Calu3 (cell line): ENCODE measurements at places on chromosomes 2 and 18. TPM values are rescaled to one million over a fixed set of nuclear protein-coding genes. Genes with fewer than 3 reads are reported as not detected.

The HOXD8 gene
- total RNA-seq: not detected in 2 replicates

GRCh38 chr18:65761636-65762295 lies 11.0 kb downstream of the CDH7 start:
- H3K4me1 ChIP-seq: no peaks in the 10 kb centered on the region
- no peaks in the 10 kb centered on the region for H3K36me3 ChIP-seq
- DNase-seq: no peak
- H3K27me3 ChIP-seq: no peaks in the 10 kb centered on the region
- no peak overlapping the region for H3K27ac ChIP-seq
- no peak overlapping the region for H3K4me3 ChIP-seq

GRCh38 chr2:174632841-174633622 lies 35.4 kb upstream of the WIPF1 start:
- no peaks in the 10 kb centered on the region for H3K4me1 ChIP-seq
- DNase-seq: no peak
- H3K27ac ChIP-seq: no peak overlapping the region
- no peaks in the 10 kb centered on the region for H3K27me3 ChIP-seq
- H3K4me3 ChIP-seq: no peak overlapping the region

- no peaks in the 10 kb centered on the region for H3K36me3 ChIP-seq
- no peak for DNase-seq
- no peak overlapping the region for H3K27ac ChIP-seq
- no peak overlapping the region for H3K4me3 ChIP-seq
- H3K4me1 ChIP-seq: peaks cover 8% of the 10 kb centered on the region
Measured at GRCh38 chr2:102041351-102041750, 49.6 kb downstream of the IL1R2 start.

DNA sequence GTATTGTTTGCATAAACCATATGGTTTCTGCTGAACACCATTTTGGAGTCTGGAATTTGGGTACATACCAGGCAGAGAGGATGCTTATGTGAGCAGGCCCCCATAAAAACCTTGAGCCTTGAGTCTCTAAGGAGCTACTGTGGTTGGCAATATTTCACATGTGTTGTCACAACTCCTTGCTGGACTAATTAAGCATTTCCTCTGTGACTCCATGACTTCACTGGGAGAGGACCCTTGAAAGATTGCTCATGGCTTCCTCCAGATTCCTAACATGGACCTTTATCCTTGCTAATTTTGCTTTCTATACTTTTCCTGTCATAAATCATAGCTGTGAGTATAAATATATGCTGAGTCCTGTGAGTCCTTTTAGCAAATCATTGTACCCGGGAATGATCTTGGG lies 7.6 kb upstream of the COQ10B start:
- no peak overlapping the region for H3K27ac ChIP-seq
- H3K36me3 ChIP-seq: no peaks in the 10 kb centered on the region
- no peak for DNase-seq
- no peak overlapping the region for H3K4me3 ChIP-seq

DNA sequence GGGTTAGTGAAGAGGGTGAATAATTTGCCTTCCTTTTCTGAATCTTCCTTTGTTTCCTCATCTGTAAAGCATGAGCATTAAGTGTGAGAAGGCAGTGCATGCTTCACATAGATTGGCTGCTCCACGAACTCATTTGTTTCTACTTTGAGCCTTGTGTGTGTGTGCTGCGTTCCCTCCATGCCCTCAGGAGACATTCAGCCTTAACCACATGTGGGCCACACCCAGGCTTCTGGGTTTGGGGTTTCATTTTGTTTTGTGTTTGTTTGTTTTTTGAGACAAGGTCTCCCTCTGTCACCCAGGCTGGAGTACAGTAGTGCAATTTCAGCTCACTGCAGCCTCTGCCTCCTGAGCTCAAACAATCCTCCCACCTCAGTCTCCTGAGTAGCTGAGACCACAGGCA lies 843.3 kb downstream of the GALR1 start:
- no peaks in the 10 kb centered on the region for H3K27me3 ChIP-seq
- no peak overlapping the region for H3K4me3 ChIP-seq
- H3K36me3 ChIP-seq: no peaks in the 10 kb centered on the region
- H3K4me1 ChIP-seq: no peaks in the 10 kb centered on the region
- DNase-seq: no peak

DNA sequence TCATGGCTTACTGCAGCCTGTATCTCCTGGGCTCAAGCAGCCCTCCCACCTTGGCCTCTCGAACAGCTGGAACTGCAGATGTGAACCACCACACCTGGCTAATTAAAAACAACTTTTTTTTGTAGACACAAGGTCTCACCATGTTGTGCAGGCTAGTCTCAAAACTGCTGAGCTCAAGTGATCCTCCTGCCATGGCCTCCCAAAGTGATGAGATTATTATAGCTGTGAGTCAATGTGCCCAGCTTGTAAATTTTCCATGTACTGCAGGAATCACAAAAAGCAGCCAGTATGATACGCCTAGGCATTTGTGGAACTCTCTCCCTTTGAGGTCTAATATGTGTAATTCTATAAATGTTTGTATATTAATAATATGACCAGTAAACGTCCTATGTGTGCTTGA lies 59.9 kb downstream of the MSH6 start:
- H3K4me3 ChIP-seq: no peak overlapping the region
- no peak overlapping the region for H3K27ac ChIP-seq
- H3K4me1 ChIP-seq: no peaks in the 10 kb centered on the region

The CTNNA2 gene
- total RNA-seq: not detected in 2 replicates

- no peak for DNase-seq
- no peaks in the 10 kb centered on the region for H3K36me3 ChIP-seq
- H3K4me1 ChIP-seq: no peaks in the 10 kb centered on the region
- no peak overlapping the region for H3K4me3 ChIP-seq
- no peaks in the 10 kb centered on the region for H3K27me3 ChIP-seq
Measured at GRCh38 chr2:101597347-101597944, 100.1 kb upstream of the MAP4K4 start.
